ENCODE measurements at places on chromosomes 2 and 18. TPM values are rescaled to one million over a fixed set of nuclear protein-coding genes. Genes with fewer than 3 reads are reported as not detected.

RAD51AP2 gene
- not detected for total RNA-seq

FAM98A gene
- total RNA-seq: 68.7 TPM

DNA sequence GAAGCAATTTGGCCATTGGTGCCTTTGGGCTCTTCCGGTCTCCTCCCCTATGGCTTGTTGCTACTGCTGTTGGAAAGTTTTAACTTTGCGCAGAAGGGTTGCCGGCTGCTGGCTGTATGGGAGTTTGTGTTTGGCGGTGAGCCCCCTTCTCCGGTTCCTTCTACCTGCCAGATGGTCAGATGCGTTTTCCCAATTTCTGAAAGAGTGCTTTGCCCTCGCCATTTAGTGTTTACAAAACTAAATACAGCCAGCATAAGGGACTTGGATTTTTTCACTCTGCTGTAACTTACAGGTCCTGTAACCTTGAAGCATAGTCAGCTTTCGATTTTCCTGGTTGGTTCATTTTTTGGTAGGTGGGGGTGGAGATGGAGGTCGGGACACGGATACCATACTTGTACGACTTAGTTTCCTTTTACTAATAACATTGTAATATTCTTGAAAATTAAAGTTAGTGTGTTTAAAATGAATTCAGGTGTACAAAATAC is 604 bp downstream of the COQ10B start:
- peak overlapping the region; percentile 100 for H3K27ac ChIP-seq
- peaks cover 4% of the 10 kb centered on the region for H3K36me3 ChIP-seq
- H3K4me3 ChIP-seq: peak overlapping the region; percentile 93
- peaks cover 13% of the 10 kb centered on the region for H3K4me1 ChIP-seq
- peak; percentile 90 for DNase-seq

DNA sequence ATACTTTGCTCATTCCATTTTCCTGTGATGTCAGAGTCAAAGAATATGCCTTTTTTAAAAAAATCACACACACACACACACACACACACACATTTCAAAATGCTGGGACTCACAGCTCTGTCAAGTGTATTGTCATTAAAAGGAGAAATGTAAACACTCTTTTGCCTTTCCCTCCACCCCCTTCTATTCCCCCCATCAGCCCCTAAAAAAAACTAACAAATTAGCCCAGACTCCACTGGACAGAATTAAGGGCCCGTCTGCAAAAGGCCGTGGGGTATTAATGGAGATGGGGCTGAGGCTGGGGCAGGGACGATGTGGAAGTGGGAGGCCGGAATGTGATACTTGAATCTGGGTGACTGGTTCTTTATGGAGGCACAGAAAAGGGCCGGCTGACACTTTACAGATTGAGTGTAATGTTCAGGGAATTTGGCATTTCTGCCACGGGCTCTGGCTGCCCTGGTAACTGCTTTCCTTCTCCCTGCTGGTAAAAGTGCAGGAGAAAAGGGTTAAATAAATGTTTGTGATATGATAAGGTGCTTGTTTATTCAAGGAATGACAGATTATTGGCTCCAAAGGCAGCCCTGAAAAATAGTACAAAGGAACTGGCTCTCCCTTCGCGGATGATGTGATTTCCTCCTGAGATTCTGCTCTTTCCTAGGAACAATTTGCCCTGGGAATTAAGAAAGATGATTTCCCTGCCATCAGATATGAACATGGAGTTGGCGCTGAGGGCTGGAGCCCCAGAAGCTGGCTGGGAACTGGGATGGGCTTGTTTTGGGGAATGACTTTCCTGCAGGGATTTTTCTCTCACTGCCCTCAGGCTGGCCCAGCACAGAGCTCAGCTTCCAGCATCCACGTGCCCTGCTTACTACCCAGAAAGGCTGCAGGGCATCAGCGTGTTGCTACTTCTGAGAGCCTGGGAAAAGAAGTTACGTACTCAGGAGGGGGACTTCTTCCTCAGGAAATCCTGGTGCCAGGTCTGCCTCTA is 52.8 kb upstream of the CTAGE1 start:
- peaks cover 52% of the 10 kb centered on the region for H3K4me1 ChIP-seq
- DNase-seq: no peak
- no peak overlapping the region for H3K4me3 ChIP-seq
- peak overlapping the region; percentile 97 for H3K27ac ChIP-seq
- no peaks in the 10 kb centered on the region for H3K36me3 ChIP-seq

- no peak overlapping the region for H3K27ac ChIP-seq
- no peaks in the 10 kb centered on the region for H3K4me1 ChIP-seq
- no peaks in the 10 kb centered on the region for H3K27me3 ChIP-seq
- no peak for DNase-seq
- no peaks in the 10 kb centered on the region for H3K36me3 ChIP-seq
- H3K4me3 ChIP-seq: no peak overlapping the region
Observed at GRCh38 chr2:77104554-77104953, 417.6 kb downstream of the LRRTM4 start.

- H3K36me3 ChIP-seq: no peaks in the 10 kb centered on the region
- H3K27ac ChIP-seq: peak overlapping the region; percentile 30
- H3K27me3 ChIP-seq: no peaks in the 10 kb centered on the region
- no peak overlapping the region for H3K4me3 ChIP-seq
- DNase-seq: peak; percentile 53
Observed at GRCh38 chr2:68943581-68944568, 8.8 kb downstream of the GKN2 start.

DNA sequence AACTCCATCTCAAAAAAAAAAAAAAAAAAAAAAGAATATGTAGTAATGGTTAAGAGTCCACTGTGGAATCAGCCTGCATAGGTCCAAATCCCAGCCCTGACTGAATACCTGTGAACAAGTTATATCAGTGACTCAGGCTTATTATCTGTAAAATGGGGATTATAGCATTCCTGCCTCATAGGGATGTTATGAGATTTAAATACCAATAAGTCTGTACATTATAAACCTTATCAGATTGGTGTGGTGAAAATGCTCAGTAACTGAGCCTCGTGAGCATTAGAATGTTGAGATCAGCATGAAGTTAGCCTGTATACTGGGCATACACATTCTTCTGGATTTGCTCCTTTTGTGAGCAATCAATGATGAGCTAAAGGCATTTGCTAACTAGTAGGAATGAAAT is 3.0 kb upstream of the AMMECR1L start:
- no peak for DNase-seq
- no peaks in the 10 kb centered on the region for H3K36me3 ChIP-seq
- H3K4me3 ChIP-seq: no peak overlapping the region
- no peak overlapping the region for H3K27ac ChIP-seq
- peaks cover 20% of the 10 kb centered on the region for H3K4me1 ChIP-seq

DNA sequence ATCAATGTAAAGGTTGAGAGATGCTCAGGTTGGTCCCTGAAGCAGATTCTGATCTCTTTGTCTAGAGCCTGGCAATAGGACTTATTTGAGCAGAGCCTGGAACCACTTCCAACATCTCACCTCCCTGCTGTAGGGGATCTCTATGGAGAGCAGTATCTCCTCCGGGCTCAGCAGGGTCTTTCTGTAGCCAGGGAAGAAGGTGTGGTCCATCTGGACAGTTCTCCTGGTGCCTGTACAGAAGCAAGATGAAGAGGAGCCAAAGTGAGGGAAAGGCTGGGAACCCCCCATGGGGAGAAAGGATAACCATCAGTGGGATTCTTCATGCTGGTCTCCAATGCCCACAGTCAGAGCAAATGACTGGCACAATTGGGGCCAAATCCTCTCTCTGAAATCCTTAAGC is 34.8 kb downstream of the XDH start:
- no peak overlapping the region for H3K27ac ChIP-seq
- no peak overlapping the region for H3K4me3 ChIP-seq
- no peaks in the 10 kb centered on the region for H3K27me3 ChIP-seq
- no peaks in the 10 kb centered on the region for H3K36me3 ChIP-seq
- no peak for DNase-seq
- H3K4me1 ChIP-seq: peaks cover 25% of the 10 kb centered on the region

GRCh38 chr2:120768112-120769048 is 32.7 kb downstream of the GLI2 start:
- no peaks in the 10 kb centered on the region for H3K36me3 ChIP-seq
- peaks cover 62% of the 10 kb centered on the region for H3K4me1 ChIP-seq
- no peak overlapping the region for H3K27ac ChIP-seq

DNA sequence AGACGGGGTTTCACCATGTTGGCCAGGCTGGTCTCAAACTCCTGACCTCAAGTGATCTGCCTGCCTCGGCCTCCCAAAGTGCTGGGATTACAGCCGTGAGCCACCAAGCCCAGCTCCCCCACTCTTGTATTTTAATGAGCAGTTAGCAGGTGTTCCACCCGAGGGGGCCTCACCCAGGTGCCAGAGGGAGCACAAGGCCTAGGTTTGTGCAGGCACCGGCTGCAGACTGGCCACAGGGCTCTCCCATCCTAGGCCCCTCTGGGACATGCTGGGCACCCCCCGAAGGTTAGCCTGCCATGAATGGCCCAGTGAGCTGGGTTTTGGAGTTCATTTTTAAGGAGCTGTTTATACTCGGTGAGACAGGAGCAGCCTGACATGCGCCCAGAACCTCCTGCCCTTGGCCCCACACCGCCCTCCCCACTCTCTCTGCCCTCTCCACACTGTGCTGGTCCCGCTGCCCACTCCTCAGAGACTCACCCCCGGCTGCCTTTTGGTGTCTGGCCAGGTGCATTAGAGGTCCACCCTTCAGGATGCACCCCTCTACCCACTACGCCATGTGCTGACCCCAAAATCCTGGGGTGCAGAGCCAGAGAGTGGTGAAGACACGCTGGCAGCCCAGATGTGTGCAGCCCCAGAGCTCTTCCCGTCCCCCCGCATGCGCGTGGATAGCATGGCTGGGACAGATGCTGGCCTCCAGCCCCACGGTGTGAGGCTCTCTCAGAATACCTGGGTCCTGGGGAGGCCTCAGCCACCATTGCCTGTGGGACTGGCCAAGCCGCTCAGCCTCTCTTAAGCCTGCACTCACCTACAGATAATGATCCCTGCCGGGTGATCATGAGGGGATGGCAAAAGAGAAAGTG is 11.2 kb upstream of the KLF11 start:
- peaks cover 3% of the 10 kb centered on the region for H3K27me3 ChIP-seq
- H3K36me3 ChIP-seq: no peaks in the 10 kb centered on the region
- peaks cover 16% of the 10 kb centered on the region for H3K4me1 ChIP-seq

- no peak for DNase-seq
- H3K4me3 ChIP-seq: no peak overlapping the region
- H3K27me3 ChIP-seq: no peaks in the 10 kb centered on the region
- peaks cover 9% of the 10 kb centered on the region for H3K36me3 ChIP-seq
Observed at GRCh38 chr2:61091485-61091884, 25.8 kb downstream of the SANBR start.

- DNase-seq: no peak
- H3K4me1 ChIP-seq: peaks cover 3% of the 10 kb centered on the region
- no peak overlapping the region for H3K27ac ChIP-seq
- H3K36me3 ChIP-seq: no peaks in the 10 kb centered on the region
- H3K27me3 ChIP-seq: no peaks in the 10 kb centered on the region
Observed at GRCh38 chr2:177328056-177328455, 63.5 kb upstream of the NFE2L2 start.

DNA sequence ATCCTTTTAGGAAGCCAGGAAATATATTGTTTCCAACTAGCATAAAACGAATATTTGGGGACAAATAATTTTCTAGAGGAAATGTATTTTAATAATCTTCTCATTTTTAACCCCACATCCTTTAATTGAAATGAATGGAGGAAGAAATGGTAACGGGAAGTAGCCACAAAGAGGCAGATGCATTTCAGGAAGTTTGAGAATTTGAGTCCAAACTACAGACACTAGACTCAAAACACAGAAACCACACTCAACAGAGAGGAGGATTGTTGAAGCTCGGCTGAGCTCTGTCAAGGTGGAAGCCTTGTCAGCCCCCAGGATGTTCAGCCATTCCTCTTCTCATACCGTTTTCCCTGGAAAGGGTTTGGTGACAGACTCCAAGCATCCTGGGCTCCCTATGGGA is 288.5 kb downstream of the NAPG start:
- no peaks in the 10 kb centered on the region for H3K27me3 ChIP-seq
- H3K36me3 ChIP-seq: no peaks in the 10 kb centered on the region
- H3K4me1 ChIP-seq: no peaks in the 10 kb centered on the region

DNA sequence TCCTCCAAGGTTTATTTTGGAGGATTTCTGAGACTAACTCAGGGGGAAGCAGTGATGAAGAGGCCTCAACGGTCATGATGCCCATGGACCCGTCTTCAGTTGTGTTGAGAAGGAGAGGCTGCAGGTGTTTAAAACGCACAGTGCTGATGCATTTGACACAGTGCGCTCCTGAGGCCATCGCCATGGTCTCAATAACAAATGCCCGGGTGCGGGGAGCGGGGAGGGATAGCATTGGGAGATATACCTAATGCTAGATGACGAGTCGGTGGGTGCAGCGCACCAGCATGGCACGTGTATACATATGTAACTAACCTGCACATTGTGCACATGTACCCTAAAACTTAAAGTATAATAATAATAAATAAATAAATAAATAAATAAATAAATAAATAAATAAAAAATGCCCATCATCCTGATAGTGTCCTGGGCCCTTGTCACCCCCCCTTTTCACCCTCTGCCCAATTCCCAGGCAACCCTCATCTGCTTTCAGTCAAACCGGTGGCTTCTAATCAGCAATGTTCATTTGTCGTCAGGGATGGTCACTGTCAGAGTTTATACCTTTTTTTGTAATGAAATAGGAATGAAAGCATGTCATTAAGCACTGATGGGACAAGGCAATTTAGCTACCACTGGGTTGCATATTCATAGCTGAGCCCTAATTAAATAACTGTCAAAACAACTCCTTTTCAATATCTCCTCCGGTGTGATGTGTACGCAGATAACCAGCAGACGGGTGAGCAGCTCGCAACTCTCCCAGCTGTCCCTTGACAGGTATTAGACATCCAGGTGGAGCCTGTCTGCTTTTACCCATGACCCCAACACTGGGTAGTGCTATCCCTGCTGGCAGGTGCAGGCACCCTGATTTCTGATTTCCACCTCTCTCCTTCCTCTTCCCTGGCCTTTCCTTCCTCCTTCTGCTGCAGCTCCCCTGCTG is 95.9 kb downstream of the KCNF1 start:
- H3K27ac ChIP-seq: no peak overlapping the region
- no peaks in the 10 kb centered on the region for H3K4me1 ChIP-seq
- DNase-seq: no peak
- H3K27me3 ChIP-seq: peaks cover 10% of the 10 kb centered on the region
- no peak overlapping the region for H3K4me3 ChIP-seq

DNA sequence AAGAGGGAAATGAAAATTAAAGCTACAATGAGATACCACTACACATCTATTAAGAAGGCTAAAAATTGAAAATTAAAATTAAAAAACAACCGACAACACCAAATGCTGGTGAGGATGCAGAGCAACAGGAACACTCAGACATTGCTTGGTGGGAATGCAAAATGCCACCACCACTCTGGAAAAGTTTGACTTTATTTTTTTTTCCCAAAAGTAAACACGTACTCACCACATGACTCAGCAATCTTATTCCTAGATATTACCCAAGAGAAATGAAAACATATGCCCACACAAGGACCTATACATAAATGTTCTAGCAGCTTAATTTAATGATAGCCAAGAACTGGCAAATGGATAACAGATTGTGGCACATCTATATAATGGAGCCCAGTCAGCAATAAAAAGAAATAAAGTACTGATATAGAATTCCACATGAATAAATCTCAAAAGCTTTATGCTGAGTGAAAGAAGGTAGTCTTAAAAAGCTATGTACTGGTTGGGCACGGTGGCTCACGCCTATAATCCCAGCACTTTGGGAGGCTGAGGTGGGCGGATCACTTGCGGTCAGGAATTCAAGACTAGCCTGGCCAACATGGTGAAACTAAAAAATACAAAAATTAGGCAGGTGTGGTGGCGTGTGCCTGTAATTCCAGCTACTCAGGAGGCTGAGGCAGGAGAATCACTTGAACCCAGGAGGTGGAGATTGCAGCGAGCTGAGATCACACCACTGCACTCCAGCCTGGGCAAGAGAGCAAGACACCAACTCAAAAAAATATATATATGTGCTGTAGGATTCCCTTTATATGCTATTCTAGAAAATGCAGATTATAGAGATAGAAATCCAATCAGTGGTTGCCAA is 4.2 kb upstream of the PROC start:
- no peaks in the 10 kb centered on the region for H3K36me3 ChIP-seq
- DNase-seq: peak; percentile 91
- H3K27me3 ChIP-seq: peaks cover 9% of the 10 kb centered on the region
- peaks cover 34% of the 10 kb centered on the region for H3K4me1 ChIP-seq
- H3K27ac ChIP-seq: peak overlapping the region; percentile 15

All from osteoblast (primary cell).